ENCODE measurements at places on chromosomes 5 and 9.

DNA sequence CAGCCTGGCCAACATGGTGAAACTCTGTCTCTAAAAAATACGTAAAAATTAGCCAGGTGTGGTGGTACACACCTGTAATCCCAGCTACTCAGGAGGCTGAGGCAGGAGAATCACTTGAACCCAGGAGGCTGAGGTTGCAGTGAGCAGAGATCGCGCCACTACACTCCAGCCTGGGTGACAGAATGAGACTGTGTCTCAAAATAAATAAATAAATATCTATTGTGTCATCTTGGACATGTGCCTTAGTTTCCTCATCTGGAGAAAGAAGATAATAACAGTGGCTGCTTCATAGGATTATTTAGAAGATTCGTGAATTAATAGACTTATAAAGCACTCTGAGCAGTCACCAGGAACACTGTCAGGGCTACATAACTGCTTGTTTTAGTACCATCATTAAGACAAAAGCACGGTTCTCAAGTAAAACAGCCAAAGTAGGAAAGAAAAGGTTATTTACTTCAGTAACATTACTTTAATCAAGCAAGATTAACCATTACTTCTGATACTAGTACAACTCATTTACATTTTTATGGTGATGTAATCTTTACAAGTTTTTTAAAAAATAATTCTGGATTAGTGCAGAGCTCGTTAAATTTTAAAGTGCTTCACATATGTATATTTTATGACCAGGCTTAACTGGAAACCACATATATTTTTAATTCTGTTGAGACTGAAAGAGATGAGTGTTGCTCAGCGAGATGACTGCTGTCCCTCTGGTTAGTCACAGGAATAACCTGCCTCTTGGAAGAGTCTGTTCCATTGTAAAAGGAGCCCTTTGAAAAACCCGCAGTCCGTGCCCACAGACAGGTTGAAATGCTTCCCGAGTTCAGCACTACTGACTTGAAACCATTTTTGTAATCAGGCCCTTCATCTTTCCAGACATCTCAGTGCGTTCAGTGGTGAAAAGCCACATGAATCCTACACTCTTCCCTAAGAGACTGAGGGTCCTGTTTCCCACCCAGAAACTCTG lies 36.7 kb downstream of the ANKH start:
- no peak for DNase-seq

DNA sequence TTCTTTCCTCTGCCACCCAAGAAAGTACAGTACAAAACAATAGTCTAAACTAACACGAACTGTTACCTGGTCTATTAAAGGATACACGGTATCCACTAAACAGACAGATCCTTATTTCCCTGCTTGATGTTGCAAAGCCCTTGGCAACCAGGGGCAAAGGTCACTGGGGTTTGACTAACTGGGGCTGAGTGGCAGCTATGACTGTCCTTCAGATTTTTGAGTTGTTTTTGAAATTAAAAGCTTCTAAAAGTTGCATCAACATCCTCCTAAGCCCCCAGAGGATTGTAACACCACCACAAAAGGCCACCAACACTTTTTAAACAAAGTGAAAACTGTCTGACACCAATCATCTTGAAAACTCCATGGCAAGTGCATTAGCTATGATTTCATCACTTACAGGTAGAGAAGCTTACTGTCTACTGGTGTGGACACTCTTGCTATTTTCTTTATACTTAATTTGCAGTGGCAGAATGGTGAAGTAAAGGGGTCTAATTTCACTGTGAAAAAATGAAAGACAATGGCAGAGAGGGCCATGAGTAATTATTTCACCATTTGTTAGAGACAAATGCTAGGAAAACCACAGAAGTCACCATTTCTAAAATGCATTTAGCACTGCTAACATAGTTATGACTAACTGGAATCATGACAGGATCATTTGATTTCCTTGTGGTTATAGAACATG lies 292.4 kb downstream of the EFNA5 start:
- no peak for DNase-seq

DNA sequence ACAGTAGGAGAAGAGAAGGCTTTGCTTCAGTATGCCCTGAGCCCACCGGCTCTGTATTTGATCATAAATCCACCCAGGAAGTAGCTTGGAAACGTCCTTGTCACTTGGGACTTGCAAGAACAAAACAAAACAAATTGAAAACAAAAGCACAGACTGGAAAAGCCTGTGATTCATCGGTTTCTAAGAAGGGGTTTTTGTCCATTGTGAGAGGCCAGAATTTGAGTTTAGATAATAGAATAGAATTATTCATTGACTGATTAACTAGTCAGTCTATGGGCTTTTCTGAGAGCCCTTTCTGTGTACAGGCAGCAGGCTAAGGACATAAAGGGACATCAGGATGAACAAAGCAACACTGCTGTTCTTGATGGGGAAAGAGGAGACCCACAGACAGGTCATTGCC lies 424.8 kb downstream of the IRX1 start:
- DNase-seq, result no peak

- DNase-seq, result no peak
Measured at GRCh38 chr5:73759771-73760170, 133.8 kb downstream of the ARHGEF28 start.

- no peak for DNase-seq
Measured at GRCh38 chr5:178291969-178292825, 59.6 kb upstream of the PHYKPL start.

DNA sequence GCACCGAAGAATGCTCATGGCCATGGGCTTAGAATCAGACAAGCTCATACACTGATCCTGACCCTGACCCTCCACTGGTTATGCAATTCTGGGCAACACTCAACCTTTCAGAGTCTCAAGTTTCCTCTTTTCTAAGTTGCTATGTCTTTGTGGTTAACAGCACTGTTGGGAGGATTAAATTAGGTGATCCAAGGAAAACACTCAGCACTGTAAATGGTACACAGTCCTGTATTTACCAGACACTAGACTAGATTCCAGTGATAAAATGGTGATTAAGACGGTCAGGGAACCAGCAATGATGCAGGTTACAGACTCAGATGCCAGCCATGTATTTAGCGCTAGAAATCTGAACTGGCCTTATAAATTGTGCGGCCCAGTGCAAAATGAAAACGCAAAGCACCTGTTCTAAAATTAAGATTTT lies 8.1 kb downstream of the ARL15 start:
- DNase-seq, result no peak

- DNase-seq, result no peak
Measured at GRCh38 chr5:107808671-107809137, 138.0 kb upstream of the EFNA5 start.

DNA sequence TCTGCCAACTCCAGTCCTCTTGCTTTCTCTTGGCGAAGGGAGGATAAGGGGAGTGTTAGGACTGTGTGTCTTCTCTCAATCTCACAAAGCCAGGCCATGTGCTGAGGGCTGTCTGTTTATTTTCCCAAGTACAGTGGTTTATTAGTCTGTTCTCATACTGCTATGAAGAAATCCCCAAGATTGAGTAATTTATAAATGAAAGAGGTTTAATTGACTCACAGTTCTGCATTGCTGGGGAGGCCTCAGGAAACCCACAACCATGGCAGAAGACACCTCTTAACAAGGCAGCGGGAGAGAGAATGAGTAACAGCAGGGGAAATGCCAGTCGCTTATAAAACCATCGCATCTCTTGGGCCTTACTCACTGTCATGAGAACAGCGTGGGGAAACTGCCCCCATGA lies 36.2 kb upstream of the CKS2 start:
- DNase-seq, result peak; percentile 5

- no peak for DNase-seq
Measured at GRCh38 chr9:121253821-121254501, 14.0 kb upstream of the GSN start.

DNA sequence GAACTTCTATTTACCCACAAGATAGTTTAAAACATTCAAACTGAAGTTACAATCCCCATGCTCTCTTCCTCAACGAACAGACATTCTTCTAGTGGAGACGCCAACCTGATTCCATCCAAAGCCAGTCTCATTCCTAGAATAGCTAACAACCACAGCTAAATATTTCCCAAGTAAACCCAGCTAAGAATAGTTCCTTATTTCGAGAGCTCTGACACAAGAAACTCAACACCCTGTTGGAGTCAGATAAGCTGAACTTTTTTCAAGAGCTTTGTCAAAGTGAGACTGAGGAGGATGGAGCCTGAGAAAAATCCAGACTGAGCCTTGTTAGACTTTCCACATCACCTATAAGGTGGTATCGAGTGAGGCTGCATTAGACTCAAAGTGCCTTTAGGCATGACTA lies 56.7 kb upstream of the RPS23 start:
- DNase-seq, result no peak

DNA sequence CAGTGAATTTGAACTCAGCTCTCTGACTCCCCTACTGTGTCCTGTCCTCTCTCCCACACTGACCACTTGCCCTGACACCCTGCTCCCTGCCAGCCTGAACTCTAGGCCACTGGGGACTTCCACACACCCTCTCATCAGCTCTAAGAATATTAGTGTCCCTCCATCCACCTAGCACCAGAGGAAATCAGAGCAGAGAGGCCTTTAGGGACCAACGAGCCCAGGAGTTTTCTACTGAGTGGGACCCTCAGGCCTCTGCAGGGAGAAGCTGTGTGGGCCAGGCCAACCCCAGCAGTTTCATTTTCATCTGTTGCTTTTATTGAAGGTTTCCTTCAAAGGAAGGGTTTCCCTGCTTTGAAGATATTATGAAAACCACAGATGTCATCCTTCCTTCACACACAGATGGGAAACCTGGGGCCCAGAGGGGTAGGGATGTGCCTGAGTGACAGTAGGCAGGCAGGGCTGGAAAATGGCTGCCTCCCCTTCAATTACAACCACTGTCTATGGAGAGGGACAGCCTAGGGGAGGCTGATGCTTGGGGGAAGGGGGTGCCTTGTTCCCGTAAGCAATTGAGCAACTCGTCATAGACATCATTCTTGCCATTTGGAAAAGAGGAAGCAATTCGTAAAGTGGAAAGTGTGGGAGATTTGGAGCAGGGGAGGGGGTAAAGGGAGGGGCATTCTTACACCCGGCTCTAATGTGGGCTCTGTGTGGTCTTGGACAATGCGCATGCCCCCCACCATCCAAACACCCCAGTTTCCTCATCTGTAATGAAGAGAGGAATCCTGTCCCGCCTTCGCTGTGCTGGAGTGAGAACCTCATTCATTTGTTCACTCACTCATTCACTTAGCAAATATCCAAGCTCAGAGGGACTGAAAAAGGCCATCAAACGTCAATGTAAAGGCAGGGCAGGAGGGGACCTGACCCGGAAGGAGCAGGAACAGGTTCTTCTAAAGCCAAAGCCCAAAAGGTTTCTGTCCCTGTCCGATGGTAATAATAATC lies 3.9 kb downstream of the GLIPR2 start:
- DNase-seq, result no peak

GRCh38 chr5:177370488-177371119 lies 12.9 kb downstream of the RGS14 start:
- peak; percentile 56 for DNase-seq

- no peak for DNase-seq
Measured at GRCh38 chr5:111227226-111227782, 3.1 kb downstream of the CAMK4 start.

DNA sequence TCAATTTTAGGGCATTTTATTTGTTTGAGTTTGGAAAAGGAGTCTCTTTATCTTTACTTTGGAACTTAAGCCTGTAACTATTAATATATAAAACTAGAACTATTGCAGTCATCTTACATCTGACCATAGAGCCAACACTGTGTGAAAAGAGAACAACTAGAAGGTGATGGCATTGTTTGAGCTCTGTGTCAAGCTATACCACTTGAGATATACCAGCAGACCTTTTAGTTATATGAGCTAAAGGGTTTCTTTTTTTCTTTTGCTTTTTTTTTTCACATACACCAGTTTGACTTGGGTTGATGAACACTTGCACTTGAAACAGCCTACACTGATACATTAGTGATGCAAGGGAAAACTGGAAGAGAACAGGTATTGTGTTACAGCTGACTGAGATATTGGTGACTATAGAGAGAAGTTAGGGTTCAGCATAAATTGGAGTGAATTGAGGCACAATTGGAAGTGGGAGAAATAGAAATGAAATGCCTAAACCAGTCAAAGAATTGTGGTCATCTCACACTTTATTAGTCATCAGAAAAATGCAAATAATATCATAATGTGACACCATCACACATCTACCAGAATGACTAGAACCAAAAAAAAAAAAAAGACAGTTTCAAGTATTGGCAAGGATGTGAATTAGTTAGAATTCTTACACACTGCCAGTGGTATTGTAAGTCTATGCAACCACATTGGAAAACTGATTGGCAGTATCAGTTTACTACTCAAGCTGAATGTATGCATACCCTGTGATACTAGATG lies 60.9 kb downstream of the ADRB2 start:
- no peak for DNase-seq

GRCh38 chr9:126301985-126302603 lies 24.5 kb upstream of the MVB12B start:
- no peak for DNase-seq

DNA sequence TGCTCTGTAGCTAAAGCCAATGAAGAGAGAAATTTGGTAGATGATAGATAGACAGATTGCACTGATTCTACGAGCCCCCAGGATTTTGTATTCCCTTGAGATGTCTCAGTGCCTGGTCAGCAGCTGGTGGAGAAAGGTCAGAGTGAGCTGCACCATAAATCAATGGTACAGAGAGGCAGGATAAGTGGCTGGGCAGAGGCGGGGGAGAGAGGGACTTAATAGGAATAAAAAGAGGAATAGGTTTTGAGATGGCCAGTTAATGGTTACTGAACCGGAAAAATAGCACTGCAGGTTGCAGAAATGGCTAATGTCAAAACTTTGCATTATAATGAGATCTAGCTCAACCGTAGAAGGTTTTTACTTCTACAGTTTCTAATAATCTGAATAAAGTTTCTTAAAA lies 47.9 kb upstream of the SLC12A2 start:
- DNase-seq, result no peak

DNA sequence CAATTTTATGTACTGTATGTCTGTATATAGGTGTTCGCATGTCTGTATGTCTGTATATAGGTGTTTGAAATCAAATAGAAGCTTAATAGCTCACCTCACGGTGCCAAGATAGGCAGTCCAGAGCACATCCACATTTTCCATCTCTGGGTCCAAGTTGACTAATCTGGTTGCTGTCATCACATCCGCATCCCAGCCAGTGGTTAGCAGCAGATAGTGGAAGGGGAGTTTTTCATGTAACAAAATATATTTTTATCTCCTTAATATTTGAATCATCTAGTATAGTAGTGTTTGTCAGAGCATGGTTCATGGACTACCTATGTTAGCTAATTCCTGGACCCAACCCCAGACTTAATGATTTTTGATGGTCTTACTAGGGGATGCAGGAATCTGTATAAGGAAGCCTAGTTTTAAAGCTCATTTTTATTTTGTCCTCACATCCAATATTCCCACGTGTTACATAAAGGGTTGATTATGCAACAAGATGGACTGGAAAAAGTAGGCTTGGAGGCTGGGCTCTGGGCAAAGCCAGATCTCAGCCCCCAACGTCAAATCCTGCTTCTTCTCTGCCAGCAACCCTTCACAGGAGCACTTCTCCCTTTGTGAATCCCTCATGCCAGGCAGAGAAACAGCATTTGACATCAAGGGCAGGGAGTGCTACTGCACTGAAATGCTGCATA lies 219.7 kb downstream of the ZSWIM6 start:
- DNase-seq, result no peak
